Posterior cingulate gyrus (tissue), 11 donors: ENCODE measurements at places on chromosomes 6 and 20.

GRCh38 chr6:168034537-168034936 lies 37.1 kb downstream of the KIF25 start:
- no peak for DNase-seq

DNA sequence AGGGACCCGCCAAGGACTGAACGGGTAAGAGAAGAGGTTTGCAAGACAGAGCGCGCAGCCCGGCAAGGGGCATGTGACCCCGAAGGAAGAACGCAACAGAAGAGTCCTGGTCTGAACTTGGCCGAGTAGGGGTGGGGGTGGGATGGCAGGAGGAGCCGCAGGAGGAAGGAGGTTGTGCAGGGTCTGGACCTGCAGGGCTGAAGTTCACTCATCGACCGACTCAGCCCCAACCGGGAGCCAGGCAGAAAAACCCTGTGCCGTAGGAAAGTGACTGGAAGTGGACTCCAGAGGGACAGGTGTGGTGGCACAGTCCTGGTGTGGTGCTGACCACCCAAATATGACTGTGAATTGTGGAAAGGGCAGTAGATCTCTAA lies 15.2 kb downstream of the ADISSP start:
- no peak for DNase-seq

- no peak for DNase-seq
Measured at GRCh38 chr20:23039136-23039875, 4.2 kb downstream of the SSTR4 start.

GRCh38 chr20:62971950-62972844 lies 19.7 kb downstream of the SLC17A9 start:
- peak; percentile 97 for DNase-seq

DNA sequence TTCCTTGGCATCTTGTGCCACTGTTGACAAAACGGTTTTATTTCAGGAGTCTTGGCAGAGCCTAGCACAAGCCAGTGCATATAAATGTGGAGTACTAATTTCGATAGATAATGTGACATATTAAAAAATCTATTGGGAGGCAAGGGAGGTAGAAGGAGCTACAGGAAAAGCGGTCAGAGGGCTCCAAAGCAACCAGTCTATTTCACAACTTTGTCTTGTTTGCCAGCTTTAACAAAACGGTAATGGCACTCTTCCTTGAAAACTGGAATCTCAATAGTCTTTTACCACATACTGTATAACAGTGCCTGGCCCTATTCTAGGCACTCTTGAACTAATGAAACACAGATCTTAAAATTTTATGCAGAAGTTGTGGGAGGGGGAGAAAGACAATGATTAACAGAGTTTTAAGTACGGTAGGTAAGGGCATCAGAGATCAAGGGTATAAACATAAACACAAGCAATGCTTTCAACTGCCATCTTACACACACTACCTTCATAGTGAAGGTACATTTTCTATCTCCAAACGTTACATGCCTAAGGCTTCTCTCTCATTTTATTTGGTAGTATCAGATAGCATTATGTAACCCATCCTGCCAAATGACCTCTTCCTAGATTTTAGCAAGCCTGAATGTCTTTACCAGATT lies 33.5 kb upstream of the SYNCRIP start:
- DNase-seq = no peak

- no peak for DNase-seq
Measured at GRCh38 chr20:19260412-19261090, 48.1 kb downstream of the SLC24A3 start.

GRCh38 chr6:64750910-64751309 lies 956.1 kb downstream of the EYS start:
- DNase-seq = no peak

DNA sequence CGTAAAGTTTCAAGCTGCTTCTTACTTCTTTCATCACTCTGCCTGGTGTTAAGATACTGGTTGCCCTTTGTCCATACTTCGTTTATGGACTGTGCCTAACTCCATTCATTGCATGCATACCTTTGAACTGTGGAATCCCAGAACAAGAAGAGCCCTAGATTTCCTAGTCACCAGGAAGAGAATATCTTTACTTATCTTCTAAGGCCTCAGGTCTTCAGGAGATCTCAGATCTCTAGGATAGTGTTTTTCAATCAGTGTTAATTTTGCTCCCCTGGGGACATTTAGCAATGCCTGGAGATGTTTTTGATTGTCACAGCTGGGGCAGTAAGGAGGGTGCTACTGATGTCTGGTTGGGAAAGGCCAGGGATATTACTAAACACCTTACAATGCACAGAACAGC lies 35.5 kb upstream of the GJA1 start:
- no peak for DNase-seq

DNA sequence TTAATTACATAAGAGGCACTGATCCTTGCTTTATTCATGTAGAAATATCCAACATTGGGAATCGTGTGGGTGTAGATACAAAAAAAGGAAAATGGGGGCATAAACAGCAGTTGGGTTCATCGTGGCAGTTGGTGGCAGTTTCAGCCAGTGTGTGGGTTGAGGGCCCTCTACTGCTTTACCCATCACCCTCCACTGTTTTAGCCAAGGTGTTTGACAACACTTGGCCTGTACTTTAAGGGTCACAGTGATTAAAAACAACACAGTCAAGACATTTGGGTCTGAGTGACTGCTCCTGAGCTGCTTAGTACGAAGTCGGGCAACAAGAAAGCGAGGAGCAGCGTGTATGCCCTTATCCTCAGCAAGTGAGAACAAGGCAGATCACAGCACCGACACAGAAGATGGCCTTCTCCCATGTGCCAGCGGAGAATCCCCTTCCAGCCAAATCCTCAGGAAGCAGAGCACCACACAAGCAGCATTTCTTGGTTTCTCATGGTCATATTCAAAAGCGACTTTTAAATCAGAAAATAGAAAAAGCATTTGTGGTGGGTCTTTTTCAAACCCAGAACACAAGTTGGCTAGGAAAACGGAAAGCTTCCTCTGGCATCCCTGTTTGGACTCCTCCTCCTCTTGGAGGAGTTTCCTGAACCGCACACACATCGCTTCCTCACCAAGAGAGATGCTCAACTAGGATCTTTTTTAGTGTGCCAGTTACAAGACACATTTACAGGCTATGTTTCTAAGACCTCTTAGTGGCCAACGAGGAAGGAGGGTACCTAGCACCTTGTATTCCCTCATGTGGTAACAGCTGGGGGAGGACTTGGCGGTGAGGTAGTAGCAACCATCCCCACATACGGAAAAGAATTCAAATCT lies 23.5 kb downstream of the EIF2S2 start:
- no peak for DNase-seq

DNA sequence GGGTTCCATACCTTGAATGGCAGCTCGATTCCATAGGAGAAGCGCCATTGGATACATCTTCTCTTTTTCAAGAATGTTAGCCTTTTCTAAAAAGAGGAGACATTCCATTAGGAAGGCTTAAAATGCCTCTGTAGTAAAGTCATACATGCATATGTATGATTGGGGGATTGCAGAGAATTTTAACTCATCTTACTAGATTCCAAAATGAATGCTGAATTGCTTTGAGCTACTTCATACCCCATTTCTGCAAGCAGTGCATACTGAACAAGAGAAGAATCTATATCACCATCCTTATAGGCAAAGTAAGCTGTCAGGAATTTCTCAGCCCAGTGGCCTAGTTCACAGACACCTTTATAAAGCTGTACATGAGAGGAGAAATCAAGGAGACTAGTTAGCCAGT lies 80.3 kb downstream of the NDUFAF5 start:
- DNase-seq = no peak

DNA sequence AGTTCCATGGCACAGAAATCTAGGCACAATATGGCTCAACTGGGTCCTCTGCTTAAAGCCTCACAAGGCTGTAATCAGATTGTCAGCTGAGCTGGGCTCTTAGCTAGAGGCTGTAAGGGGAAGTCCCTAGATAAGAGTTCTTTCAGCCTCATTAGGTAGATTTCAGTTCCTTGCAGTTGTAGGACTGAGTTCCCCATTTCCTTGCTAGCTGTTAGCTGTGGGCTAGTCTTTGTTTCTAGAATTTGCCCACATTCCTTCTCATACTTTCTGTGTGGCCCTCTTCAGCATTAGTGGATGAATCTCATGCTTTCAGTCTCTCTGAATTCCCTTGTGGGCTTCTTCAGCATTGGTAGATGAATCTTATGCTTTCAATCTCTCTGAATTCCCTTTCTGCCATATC lies 71.0 kb upstream of the MRAP2 start:
- DNase-seq = no peak
